Stimulated activated naive B cell treated with anti-CD40 and anti-IgM and Interleukin-4, amounts not matched to agents 10 μg/mL and 1 μg/mL and 100 μg/mL, for 72 hours (primary cell): ENCODE measurements at places on chromosomes 7 and 10.
A peak's percentile ranks its signal among the peaks of the same experiment; 100 is the strongest.

DNA sequence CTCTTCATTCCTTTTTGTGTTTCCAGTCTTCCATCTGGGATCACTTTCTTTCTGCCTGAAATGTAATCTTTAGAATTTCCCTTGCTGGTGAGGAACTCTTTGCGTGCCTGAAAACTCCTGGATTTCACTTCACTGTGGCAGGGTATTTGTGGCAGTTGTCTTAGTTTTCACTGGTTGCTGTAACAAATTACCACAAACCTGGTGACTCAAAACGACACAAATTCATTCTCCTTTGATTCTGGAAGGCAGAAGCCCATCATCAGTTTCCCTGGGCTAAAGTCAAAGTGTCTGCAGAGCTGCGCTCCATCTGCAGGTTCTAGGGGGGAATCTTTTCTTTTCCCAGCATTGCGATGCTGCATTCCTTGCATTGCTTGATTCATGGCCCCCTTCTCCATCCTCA lies 109.3 kb downstream of the RBM20 start:
- DNase-seq = no peak

DNA sequence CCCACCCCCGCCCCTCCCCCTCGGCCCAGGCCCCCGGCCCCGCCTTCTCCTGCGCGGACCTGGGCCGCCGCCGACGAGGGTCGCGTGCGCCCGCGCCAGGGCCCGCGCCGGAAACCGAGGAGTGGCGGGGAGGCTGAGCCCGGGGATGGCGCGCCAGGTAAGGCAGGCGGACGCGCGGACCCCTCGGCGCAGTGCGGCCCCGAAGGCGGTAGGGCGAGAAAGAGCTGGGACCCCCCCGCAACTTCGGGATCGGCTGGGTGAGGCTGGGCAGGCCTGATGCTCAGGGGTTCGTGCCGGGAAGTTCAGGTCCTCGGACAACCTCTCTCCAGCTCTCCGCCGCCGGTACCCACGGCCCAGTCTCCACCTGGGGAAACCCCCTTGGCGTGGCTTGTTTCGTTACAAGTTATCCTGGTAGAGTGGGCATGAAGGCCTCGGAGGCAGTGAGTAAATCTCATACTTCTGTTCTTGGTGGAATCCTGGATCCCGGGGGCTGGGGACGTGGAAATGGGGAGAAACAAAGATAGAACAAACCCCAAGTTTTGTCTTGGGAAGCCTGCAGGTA lies 58.4 kb downstream of the ZNF467 start:
- peak; percentile 28 for DNase-seq

DNA sequence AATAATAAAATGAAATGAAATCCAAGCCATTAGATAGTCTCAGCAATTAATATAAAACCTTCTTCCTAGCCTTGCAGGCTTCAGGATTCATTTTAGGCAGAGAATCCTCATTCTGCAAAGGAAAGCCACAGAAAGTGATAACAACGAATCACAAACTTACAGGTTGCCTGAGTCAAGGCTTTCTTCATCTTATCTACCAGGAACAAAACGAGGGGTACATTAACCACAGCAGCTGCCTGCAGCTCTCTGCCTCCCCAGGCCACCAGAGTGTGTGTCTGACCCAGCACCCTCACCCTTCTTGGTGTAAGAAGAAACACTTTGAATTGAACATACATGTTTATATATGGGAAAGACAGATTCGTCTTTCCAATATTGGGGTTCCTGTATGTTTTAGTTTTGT lies 12.5 kb upstream of the TNS3 start:
- no peak for DNase-seq

GRCh38 chr7:132116369-132116768 lies 459.9 kb downstream of the PLXNA4 start:
- no peak for DNase-seq

GRCh38 chr7:152868122-152869040 lies 108.8 kb downstream of the ACTR3B start:
- no peak for DNase-seq

DNA sequence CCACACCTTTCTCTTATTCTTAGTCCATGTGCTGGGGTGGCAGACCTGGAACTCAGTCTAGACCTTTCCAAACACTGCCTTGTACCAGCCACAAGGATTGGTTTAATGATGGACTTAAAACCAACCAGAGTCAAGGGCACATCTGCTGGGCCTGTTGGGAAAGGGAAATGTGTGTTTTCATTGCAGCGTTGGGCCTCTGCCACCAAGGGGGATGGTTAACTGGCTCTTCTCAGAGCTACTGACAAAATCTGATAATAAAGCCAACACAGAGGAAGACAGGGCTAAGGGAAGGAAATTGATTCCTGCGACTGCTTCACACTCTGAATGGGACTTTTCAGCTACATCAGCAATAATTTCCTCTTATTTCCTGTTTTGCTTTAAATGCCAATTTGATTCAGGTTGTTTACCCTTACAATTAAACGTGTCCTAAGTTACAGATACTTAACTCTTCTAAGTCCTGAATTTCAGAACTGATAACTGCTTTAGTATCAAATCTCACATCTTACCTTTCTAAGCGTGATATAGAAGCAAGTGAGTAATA lies 68.4 kb upstream of the MALRD1 start:
- no peak for DNase-seq

- no peak for DNase-seq
These were observed 176.5 kb downstream of the SUGCT start for GRCh38 chr7:40311307-40311706.

DNA sequence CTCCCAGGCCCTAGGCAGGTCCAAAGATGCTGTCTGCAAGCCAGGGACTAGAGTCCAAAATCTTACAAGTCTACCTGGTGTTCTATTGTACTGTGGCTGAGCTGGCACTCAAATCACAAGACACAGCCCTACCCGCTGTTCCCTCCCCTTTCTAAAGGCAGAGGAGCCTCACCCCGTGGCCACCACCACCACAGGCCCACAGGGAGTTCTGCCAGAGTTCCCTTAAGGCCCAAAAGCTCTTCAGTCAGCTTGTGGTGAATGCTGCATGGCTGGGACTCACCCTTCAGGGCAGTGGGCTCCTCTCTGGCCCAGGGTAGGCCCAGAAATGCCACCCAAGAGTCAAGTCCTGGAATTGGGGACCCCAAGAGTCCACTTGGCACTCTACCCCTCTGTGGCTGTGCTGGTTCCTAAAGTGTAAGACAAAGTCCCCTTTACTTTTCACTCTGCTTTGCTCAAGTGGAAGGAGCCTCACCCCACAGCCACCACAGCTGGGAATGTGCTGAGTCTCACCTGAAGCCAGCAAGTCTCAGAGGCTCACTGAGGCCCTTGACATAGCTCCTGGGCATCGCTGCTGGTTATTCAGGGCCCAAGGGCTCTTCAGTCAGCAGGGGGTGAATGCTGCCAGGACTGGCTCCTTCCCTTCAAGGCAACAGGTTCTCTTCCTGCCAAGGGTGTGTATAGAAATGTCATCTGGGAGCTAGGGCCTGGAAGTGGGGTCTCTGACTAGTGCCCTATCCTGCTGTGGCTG lies 48.8 kb upstream of the PSAP start:
- DNase-seq = no peak

DNA sequence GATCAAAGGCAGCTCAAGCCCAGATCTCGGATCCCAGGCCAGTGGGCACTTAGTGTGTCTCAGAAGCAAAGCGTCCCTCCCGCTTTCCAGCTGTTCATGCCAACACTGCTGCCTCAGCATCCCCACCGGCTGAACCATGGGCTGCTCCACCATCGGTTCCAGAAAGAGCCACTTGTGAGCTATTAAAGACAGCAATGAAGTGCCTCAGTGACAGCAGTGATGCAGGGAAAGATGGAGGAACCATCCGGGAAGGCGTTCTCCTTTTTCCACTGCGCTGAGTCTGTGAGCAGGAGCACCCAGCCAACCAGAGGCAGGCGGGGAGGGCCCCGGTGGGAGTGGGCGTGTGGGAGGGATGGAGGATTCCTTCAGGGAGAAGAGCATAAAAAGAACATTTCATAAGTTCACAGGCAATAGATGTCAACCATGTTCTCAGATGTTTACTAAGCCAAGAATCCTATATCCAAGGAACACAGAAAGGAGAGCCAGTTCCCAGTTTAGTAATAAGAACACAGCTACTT lies 96.2 kb upstream of the MKI67 start:
- DNase-seq = no peak

GRCh38 chr10:69638642-69639041 lies 8.6 kb downstream of the FAM241B start:
- no peak for DNase-seq

- no peak for DNase-seq
These were observed 6.5 kb downstream of the EVX1 start for GRCh38 chr7:27248911-27249723.

DNA sequence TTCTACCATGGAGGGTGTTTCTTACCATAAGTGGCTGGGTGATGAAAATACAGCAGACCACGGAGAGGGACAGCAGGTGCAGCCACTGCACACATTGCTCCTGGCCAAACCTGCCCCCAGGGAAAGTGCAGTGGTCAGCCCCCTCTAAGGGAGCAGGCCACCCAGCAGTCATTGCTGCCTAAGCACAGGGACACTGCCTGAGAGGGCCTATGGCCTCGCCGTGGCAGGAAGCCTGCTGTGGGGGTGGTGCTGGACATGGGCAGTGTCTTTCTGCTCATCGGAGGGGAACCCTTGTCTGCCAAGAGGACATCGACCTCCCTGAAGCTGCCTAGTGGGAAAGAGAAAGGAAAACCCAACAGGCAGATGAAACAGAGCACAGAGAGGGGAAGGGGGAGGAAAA lies 118.3 kb downstream of the PKD1L1 start:
- no peak for DNase-seq

DNA sequence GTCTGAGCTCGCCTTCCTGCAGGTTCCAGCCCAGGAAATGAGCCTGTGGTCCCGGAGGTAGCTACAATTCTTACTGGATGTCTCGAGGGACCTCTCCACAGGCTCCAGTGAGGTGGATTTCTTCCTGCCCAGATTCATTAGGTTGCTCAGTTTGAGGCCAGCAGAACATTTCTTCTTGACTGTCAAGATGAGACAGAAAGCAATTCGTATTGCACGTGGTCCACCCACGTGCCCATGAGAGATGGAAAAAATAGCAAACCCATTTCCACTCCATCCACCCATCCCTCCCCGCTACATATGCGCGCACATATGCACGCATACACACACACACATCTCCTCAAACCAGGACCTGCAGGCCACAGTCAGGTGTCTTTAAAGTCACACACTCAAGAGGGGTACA lies 68.7 kb downstream of the VWA2 start:
- DNase-seq = no peak

DNA sequence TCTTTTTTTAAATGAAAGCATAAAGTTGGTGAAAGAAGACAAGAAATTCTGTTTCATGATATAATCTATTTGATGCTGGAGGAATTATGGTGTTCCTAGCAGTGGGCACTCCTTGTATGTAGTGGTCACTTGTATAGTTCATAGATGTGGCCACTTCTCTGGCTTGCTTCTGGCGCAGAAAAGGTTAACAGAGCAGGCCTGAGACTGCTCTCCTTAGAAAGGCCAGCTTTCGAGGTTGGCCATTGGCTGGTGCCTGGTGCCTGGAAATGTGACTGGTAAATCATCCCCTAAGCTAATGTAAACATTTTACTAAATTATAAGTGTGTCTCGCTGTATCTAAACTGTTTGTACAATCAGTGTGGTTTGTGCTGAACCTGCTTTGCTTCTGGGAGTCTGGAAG lies 276.1 kb downstream of the PHTF2 start:
- no peak for DNase-seq

DNA sequence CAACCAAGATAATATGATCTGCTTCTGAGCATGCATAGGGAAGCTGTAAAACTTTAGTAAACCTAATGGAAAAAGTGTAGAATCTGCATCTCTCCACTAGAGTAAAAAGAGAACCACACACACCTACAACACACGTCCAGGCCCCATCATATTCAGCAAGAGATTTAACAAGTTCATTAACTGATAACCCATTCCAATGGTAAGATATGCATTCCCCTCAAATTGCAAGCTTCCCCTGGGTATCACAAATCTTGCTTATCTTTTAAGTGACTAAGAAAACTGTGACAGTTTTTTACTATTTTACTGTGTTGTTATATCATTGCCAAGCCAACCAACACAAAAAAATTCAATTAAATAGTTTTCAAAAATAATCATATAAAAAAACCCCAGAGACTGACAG lies 8.0 kb downstream of the DPY19L1 start:
- no peak for DNase-seq

DNA sequence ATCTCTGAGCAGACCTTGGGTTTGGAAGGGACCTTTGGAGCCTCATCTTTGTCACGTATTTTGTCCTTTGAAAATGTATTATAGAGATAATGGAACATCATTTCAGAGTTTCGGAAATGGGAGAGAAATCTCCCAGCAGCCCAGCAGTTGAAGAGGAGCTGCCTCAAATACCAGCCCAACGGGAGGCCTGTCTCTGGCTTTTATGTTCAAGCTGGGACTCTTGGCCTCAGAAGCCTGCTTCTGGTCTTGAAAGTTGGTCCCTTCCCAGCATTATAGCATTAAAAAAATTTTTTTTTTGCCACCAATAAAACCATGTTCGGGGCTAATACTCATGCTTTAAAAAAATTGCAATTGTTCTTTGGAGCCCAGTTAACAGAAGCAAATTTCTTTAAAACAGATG lies 73.4 kb upstream of the CTBP2 start:
- DNase-seq = no peak

- no peak for DNase-seq
These were observed 1106.2 kb downstream of the NRG3 start for GRCh38 chr10:82981137-82981723.

GRCh38 chr10:89173075-89173474 lies 34.0 kb downstream of the CH25H start:
- DNase-seq = no peak

DNA sequence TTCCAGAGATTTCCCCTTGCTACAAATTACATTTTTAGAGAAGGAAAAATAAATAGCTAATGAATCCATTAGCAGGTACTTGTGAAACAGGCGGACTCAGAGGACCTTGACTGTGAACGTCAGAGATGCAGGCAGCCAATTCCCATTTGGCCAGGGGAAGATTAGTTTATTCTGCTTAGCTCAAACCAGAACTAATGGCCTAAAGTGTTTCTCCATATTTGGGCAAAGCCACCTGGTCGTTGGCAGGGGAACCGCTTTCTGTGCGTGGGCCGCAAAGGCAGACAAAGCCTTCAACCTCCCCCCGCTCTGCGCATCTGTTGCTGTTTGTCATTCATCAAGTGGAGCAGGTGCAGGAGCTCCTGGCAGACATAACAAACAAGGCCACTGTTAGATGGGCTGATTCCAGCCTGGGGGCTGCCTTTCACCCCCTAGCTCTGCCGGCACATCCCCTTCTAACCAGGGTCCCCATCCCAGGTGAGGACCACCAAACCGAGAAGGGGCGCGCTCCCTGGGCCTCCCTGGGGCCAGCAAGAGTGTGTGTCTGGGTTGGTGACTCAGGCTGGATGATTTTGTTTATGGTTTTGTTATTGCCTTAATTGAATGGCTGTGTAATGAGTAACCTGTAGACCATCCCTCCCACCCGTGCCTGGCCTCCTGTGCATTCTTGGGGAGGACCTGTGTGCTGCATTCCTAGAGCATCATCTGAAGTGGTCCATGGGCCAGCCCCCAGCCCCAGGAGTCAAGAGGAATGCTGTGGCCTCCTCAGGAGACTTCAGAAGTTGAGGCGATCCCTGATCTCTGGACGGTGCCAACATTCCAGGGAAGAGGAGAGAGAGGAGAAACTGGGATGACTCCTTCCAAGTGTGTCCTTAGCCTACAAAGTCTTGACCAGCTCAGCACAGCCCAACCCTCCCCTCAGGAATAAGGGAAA lies 14.5 kb upstream of the CPA1 start:
- DNase-seq = no peak

GRCh38 chr7:40763319-40764287 lies 628.8 kb downstream of the SUGCT start:
- DNase-seq = no peak

- no peak for DNase-seq
These were observed 106.0 kb downstream of the GRID1 start for GRCh38 chr10:86260564-86260963.

- DNase-seq = no peak
These were observed 292.9 kb downstream of the FZD1 start for GRCh38 chr7:91556956-91557650.
